CD8-positive, alpha-beta memory T cell (primary cell): ENCODE measurements at places on chromosomes 6 and 20.

DNA sequence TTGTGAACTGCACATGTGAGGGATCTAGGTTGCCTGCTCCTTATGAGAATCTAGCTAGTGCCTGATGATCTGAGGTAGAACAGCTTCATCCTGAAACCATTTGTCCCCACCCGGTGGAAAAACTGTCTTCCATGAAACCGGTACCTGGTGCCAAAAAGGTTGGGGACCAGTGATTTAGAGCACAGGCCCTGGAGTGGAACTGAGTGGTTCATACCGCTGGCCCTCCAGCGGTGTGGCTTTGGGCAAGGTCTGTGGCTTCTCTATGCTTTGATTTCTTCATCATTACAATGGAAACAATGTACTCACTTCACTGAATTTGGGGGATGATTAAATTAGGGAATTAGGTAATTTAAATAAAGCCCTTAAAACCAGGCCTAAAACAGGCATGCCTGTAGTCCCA, 36.3 kb downstream of the CD164 start:
- no peak for DNase-seq

- no peak for DNase-seq
Measured at GRCh38 chr20:20864351-20865096, 152.1 kb upstream of the RALGAPA2 start.

- DNase-seq = peak; percentile 42
Measured at GRCh38 chr6:131199568-131200272, 64.5 kb downstream of the AKAP7 start.

DNA sequence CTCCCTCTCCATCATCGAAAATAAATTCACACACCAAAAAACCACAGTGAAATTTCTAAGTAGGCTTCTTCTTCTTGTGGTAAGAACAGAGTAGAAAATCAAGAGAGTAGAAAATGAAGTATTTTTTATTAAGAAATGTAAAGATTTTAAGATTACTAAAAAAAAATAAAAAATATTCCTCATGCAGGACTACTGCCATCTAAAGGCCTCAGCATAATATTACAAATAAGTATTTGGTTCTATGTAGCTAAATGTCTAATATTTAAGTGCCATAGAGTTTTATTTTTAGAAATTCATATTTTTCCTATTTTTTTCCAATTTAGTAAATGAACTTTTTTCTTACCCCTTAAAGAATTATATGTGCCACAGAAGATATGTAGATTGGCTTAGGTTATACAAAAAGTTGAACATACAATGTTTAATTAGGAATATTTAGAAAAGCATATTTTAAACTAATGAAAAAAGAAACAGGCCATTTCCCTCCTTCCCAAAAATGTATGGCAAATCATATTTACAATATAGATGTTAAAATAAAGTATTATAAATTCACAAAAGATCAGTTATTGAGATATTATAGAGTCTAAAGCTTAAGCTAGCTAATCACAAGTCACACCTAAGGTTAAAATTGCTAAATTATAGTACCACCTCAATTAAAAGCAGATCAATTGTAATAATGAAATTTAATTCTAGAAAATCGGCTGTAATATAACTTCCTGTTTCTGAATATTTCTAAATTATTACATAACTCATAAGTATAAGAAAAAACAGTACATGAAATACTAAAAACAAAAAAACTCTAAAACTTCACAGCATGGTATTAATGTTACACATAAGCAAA, 3.5 kb upstream of the NT5DC1 start:
- peak; percentile 10 for DNase-seq

- DNase-seq = no peak
Measured at GRCh38 chr20:44153636-44154043, 33.3 kb downstream of the JPH2 start.

- DNase-seq = no peak
Measured at GRCh38 chr6:111800259-111800765, 72.9 kb downstream of the FYN start.

DNA sequence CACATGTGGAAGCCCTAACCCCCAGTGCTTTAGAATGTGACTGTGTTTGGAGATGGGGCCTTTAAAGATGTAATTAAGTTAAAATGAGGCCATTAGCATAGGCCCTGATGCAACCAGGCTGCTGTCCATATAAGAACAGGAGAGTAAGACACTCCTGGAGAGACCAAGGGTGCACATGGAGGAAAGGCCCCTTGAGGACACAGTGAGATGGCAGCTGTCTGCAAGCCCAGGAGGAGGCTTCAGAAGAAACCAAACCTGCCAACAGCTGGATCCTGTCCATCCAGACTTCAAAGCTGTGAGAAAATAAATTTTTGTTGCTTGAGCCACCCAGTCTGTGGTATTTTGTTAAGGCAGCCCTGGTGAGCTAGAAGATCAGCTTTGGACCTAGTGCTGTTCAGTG, 16.8 kb upstream of the SNRPB2 start:
- no peak for DNase-seq

DNA sequence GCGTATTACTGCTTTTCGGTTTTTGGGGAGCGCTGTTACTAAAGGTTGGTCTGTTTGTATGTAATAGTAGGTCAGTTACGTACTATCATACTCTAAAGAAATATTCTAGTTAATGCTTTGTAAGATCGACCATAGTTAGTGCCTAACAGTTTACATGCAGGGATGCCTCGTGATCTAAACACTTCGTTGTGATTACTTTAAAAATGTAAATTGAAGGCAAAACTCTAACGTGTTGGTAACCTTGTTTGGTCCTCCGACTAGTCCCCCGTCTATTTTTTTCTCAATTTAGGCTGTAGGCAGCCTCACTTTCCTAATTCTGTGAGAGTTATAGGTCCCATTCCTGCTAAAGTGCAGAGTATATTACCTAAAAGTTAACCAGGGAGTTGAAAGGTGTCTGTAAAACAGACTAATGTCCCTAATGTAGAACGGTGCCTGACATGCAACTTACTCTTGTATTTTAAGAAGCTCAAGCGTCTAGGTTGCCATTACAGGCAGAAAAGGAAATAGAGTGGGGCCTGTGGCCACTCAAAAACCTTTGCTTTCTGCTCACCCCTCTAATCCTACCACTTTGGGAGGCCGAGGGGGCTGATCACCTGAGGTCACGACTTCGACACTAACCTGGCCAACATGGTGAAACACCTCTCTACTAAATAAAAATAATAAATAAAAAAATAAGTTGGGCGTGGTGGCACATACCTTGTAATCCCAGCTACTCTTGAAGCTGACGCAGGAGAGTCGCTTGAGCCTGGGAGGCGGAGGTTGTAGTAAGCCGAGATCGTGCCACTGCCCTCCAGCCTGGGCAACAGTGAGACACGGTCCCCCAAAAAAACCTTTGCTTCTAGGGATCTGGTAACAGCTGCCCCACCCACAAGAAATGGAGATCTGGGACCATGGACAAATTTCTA, 37.8 kb downstream of the HFE start:
- DNase-seq = peak; percentile 22

- DNase-seq = no peak
Measured at GRCh38 chr6:110693296-110693695, 122.0 kb downstream of the CDK19 start.

- DNase-seq = no peak
Measured at GRCh38 chr6:37369321-37370201, 15.8 kb downstream of the RNF8 start.

DNA sequence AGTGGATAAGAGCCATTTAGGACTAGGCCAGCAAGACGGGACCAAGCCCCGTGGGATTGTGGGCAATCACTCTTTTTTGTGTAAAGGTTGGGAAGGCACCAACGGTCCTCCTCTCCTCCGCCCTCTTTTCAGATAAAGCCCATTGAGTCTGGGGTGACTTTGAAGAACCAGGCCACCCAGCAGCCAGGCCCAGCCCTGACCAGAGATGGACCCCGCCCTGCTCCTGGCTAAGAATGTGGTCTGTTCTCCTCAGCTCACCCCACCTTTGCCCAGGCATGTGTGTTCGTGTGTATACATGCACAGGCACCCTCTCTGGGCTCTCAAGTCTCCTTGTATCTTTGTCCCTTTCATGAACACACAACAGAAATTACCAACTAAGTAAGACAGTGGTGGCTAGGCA, 9.1 kb downstream of the SDC4 start:
- no peak for DNase-seq

DNA sequence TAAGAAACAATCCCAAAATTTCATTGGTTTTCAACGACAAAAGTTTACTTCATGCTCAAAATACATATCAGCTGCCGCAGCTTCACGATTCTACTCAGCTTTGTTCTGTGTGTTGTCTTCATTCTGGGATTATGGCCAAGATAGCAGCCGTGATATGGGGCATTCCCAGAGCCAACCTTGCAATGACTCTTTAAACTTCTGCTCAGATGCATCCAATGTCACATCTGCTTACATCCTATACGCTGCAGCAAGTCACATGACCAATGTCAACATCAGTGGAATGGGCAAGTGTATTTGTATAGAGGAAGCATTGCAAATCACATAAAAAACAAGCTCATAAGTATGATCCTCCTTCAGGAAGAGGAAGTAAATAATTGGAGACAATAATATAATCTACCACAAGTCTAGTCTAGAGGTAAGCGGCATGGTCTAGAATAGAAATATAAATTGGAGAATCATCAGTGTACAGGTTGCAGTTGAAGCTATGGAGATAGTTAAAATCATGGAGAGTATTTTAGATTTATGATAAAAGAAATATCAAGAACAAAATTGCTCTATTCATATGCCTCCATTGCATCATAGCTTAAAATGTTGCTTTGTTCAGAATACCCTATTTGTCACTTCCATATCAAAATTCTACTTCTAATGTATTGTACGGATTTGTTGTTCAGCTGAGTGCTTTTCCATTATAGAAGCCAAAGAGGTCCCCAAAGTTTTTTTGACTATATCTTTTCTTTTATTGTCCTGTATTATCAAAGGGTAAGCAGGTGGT, 7.2 kb upstream of the C6orf141 start:
- DNase-seq = no peak

GRCh38 chr6:93751969-93752368, 332.6 kb upstream of the EPHA7 start:
- no peak for DNase-seq

- no peak for DNase-seq
Measured at GRCh38 chr6:135906542-135906941, 55.0 kb downstream of the PDE7B start.
